Activated naive CD8-positive, alpha-beta T cell treated with anti-CD3 and anti-CD28 coated beads, Interleukin-2, amount 50 U/mL, for 16 hours (primary cell): ENCODE measurements at places on chromosomes 11 and 22.

- no peak for DNase-seq
Observed at GRCh38 chr22:32685512-32685911, 116.0 kb upstream of the TIMP3 start.

GRCh38 chr11:60772666-60773065, 12.5 kb upstream of the MS4A10 start:
- no peak for DNase-seq

DNA sequence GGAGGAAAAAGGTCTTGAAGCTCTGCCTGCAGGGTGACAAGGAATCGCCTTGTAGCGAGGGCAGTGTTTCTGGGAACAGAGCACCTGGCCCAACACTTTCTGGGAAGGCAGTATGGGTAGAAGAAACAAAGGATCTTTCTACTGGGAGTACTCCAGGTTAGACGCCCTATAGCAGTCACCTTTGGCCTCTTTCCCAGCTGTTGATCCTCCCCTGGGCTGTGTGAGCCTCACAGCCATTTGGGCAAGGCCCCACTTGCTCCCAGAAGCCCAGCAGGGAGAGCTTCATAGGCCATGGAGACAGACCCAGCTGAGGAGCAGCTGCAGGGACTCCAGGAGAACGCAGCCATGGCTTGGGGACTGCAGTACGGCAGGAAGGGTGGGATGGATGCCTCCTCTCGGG, 1.2 kb downstream of the SLCO2B1 start:
- no peak for DNase-seq

GRCh38 chr22:46895753-46896152, 133.3 kb downstream of the TBC1D22A start:
- no peak for DNase-seq

GRCh38 chr11:10762185-10762584, 11.1 kb downstream of the CTR9 start:
- no peak for DNase-seq
